Effector CD4-positive, alpha-beta T cell (primary cell): ENCODE measurements at places on chromosomes 2 and 18.

GRCh38 chr2:145007093-145007959, 487.4 kb upstream of the ZEB2 start:
- no peak for DNase-seq

DNA sequence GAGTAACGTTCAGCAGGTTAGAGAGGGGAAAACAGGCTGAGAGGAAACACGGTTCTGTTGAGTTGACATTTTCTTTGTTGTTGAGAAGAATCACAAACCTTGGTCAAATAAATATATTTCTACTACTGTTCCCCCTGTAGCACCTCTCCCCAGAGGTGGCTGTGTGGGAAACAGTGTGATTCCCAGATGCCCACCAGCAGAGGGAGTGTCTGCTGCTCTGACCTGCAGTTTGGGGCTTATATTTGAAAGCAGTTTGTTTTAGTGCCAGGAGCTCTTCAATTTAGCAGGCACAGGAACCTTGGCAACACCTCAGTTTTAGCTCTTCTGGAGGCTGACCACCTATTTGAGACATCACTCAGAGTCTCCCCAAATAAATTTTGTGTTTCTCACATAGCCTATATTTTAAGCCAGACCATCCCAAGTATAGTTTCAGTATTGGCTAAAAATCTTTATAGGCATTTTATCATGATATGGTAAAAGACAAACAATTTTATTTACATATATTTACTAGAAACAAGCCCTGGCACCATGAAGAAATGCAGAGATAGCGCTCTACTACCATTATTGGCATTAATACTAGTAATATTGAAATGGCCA, 75.7 kb downstream of the PIK3C3 start:
- no peak for DNase-seq

DNA sequence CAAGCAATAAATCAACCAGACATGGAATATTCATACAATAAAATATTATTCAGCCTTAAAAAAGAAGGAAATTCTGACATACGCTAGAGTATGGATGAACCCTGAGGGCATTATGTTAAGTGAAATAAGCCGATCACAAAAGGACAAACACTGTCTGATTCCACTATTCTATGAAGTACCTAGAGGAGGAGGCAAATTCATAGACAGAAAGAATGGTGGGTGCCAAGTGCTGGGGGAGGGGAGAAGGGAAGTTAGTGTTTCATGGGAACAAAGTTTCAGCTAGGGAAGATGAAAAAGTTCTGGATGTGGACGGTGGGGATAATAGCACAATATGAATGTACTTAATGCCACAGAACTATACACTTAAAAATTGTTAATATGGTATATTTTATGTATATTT, 19.8 kb downstream of the SMAD7 start:
- no peak for DNase-seq

DNA sequence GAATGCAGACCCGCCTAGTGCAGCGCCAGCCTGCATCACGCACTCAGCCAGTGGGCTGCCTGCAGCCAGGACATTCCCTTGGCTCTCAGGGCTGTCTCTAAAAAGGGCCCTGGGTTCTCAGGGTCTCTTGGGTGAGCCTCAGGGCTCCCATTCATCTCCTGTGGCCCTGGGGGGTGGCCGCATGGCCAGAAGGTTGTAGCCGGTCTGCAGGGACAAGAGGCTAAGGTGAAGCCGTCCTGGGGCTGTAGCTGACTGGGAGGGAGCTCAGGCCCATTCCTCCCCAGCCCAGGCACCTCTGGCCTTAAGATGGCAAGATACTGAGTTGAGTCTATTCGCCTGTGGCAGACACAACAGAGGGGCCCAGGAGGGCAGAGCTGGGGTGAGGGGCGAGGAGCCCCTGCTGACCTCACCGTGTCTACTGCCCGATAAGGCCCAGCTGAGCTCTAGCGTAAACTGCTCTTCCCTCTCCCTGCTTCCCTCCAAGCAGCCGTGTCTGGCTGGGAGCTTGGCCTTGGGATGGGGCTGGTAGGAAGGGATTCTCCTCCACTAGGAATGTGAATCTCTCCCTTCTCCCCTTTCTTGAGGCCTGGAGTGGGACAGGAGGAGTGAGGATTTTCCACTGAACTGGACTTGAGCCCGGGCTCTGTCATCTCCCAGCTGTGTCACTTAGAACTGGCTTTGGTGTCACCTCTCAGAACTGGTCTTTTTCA, 37.9 kb downstream of the INHBB start:
- no peak for DNase-seq

DNA sequence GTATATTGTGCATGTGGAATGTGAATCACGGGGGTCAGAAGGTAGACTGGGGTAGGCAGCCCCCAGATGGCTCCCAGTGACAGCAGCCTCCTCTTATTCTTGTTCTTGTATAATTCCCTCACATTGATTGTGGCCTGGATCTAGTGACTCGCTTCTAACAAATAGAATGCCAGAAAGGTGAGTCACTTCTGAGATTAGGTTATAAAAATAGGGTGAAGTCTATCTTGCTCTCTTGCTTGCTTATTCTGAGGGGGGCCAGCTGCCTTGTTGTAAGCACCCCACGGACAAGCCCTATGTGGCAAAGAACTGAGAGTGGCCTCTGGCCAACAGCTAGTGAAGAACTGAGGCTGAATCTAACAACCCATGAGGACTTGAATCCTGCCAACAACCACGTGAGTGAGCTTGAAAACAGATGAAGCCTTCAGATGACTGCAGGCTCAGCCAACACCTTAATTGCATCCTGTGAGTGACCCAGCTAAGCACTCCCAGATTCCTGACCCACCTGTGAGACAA, 15.6 kb upstream of the RMND5A start:
- DNase-seq: no peak

DNA sequence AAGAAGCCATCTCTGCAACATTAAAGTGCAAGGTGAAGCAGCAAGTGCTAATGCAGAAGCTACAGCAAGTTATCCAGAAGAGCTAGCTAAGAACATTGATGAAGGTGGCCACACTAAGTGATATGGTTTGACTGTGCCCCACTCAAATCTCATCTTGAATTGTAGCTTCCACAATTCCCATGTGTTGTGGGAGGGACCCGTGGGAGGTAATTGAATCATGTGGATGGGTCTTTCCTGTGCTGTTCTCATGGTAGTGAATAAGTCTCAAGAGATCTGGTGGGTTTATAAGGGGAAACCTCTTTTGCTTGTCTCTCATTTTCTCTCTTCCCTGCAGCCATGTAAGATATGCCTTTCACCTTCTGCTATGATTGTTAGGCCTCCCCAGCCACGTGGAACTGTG, 11.4 kb downstream of the RDH14 start:
- DNase-seq: no peak

DNA sequence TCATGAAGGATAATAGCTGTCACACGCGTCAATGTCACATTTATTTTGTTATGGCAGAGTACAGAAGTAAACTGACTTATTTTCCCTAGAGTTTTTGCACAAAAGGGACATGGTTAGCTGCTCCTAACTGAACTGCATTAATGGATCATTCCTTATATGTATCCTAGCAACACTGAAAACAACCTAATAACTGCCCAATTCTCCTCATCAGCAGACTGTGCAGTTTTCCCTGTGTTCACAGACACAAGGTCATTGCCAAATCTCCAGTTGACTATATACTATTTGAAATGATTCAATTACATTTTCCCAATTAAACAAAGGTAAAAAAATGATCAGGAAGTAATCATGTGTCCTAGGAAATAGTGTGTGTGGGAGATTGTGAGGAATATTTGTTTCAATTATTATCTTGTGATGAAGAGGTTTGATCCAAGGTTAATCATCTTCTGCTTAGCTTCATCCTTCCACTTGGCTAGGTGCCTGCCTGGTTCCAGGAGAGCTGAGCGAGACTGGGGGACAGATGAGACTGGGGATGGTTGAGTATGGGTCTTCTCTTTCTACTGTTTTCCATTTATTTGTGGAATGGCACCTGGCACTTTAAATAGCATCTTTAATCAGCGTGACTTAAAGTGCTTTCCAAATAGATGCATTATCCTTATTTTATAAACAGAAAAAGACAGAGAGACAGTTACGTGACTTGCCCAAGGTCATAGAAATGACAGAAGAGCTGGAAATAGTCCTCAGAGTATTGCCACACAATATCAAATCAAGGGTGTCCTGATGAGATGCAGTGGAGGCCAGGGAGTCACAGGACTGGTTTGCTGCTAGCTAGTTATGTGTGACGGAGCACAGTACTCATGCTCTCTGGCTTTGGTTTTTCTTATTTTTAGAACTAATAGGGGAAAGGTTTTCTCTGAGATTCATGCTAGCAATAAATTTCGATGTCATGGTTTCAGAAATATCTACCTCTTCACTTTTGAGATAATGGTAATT, 335.6 kb downstream of the PIK3C3 start:
- DNase-seq: no peak

DNA sequence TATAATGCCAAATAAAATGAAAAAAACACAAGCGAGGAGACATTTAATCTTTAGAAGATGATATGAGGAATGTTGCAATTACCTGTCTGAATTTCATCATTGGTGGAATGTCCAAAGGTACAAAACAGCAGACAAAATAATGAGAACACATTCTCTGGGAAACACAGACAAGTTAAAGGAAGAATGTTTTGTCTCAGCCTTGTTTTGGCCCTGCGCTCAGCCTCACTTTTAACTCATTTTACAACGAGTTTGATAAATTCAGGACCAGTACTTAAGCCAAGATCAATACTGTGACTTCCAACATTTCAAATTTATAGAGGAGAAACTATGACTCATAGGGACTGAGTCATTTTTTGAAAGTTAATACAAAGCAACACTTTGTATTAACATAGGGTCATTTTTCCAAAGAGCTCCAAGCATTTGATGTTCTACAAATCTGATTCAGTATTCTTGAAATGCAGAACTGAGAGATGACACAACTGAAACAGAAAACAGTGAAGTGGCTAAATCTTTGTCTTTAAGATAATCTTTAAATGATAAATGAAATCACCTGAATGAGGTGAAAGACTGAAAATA, 833.2 kb upstream of the CHAC2 start:
- DNase-seq: no peak

GRCh38 chr2:231399853-231400680, 4.6 kb downstream of the B3GNT7 start:
- DNase-seq: no peak

DNA sequence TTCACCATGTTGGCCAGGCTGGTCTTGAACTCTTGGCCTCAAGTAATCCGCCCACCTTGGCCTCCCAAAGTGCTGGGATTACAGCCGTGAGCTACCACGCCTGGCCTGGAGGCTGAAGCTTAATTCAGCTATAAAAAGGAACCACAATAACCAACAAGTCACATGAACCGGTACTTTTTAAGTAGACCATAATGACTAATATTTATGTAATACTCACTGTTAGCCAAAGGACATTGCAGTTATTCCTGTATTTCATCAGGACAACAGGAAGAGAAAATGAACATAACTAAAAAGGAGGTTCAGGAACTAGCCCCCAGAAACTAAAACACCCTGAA, 49.0 kb upstream of the TMEM87B start:
- no peak for DNase-seq

GRCh38 chr2:119407430-119408220, 24.0 kb upstream of the TMEM37 start:
- no peak for DNase-seq

GRCh38 chr2:54773838-54774237, 50.4 kb downstream of the EML6 start:
- DNase-seq: no peak

GRCh38 chr2:37617119-37617892, 54.1 kb downstream of the CDC42EP3 start:
- no peak for DNase-seq

DNA sequence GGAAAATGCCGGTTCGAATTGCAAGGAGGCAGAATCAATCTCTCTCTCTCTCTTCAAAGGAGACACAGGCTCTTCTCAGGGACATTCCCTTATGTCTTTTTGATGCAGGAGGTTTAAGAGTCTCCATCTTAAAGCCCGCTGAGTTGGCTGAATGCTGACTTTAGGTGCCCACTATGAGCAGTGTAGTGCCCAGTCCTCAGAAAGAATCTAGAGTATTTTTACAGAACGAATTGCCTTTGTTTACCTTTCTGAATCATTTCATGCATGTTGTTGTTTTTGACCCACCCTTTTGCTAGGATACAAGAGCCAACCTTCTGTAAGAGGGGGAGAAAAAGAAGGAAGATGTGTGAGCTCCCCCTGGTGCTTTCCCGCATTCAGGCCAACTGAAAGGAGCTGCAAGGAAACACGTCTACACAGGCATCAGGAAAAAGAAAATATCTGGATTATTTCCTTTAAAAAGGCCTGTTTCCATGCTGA, 193.5 kb upstream of the TCF4 start:
- no peak for DNase-seq
